Stimulated activated CD4-positive, alpha-beta T cell treated with anti-CD3 and anti-CD28 coated beads, Interleukin-1b, Interleukin-23, amount 100 ng/mL, for 48 hours (primary cell): ENCODE measurements at places on chromosomes 3 and 15.
A peak's percentile ranks its signal among the peaks of the same experiment; 100 is the strongest.

- no peak for DNase-seq
These were observed 248.4 kb downstream of the CTNNB1 start for GRCh38 chr3:41447701-41448100.

DNA sequence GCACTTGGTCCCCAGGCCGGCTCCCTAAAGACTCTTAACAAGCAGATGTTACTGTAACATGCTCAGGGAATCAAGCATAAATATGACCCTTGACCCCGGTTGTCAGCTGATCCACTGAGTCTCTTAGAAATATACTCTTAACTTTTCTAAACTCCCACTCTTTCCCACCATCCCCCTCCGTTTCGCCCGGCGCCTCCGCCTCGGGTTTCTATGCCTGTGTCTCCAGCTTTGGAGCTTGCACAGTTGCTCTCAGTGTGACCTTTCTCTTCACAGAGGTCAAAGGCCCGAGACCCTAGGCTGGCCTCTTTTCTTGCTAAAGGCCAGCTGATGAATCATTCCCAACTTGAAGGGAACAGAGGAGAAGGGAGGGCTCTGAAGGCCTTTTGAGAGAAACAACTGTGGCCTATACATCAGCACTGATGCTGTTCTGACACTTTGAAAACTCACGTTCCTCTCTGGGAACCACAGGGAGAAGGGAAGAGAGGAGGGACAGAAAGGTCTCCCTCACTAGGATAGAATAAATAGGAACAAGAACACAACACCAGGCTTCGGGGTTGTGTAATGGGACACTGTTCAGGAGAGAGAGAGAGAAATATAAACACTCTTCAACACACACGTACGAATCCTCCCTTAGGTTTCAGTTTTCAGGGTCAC, 484.5 kb upstream of the NR2F2 start:
- DNase-seq: no peak

DNA sequence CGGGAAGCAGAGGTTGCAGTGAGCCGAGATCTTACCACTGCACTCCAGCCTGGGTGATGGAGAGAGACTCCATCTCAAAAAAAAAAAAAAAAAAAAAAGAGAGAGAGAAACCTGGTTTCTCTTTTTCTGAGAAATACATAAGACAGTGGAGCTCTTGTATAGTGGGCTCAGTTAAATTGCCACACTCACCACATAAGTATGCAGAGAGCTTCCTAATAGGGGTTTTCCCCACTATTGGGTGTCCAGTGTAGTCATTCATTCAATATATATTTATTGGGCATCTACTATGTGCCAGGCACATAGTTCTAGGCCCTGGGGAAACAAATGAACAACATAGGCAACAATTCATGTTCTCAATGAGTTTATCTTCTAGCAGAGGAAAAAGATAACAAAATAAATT, 48.9 kb upstream of the FMN1 start:
- DNase-seq: no peak

- no peak for DNase-seq
These were observed 219.4 kb upstream of the THBS1 start for GRCh38 chr15:39361497-39361896.

GRCh38 chr3:171165983-171166382, 139.5 kb upstream of the SLC2A2 start:
- DNase-seq: no peak

DNA sequence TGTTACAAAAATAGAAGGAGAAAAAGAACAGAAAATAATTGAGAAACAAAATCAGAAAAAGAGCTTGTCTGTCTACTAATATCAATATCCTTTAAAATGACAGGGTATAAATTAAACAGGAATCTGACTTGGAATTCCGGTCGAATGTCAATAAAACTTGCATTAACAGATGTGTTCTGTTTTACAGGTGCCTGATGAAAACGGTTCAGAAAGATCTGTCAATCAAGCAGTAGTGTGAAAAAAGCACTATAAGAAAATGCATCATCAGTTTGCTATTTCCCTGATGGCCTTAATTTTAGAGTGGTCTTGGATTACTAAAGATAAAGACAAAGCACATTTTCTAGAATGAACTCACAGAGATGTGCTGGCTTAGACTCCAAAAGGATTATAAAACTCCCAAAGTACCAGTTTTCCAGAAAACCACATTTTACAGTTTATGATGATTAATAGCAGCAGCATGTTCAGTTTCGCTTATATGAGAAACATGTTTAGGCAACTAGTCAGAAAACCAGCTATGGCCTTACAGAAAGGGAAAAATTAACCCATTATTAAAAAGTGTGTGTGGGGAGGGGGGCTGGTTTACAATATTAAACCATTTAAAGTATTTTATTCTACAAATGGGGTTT, 8.2 kb upstream of the C3orf38 start:
- no peak for DNase-seq

DNA sequence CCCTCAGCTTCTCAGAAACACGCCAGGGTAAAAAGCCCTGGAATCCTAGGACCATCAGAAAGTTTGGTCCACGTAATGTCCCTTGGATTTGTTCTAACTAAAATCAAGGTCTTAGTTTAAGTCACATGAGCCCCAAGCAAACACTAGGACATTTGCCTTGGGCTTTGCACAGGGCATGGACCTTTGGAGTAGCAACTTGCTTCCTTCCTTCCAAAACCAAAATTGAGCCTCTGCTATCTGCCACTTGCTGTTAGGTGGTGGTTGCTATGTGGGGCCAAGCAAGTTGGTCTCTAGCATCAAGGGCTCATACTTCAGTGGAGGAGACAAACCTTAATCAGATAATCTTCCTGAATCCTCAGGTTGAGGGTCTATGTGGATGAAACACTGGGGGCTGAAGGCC, 4.0 kb upstream of the DAG1 start:
- DNase-seq: no peak

DNA sequence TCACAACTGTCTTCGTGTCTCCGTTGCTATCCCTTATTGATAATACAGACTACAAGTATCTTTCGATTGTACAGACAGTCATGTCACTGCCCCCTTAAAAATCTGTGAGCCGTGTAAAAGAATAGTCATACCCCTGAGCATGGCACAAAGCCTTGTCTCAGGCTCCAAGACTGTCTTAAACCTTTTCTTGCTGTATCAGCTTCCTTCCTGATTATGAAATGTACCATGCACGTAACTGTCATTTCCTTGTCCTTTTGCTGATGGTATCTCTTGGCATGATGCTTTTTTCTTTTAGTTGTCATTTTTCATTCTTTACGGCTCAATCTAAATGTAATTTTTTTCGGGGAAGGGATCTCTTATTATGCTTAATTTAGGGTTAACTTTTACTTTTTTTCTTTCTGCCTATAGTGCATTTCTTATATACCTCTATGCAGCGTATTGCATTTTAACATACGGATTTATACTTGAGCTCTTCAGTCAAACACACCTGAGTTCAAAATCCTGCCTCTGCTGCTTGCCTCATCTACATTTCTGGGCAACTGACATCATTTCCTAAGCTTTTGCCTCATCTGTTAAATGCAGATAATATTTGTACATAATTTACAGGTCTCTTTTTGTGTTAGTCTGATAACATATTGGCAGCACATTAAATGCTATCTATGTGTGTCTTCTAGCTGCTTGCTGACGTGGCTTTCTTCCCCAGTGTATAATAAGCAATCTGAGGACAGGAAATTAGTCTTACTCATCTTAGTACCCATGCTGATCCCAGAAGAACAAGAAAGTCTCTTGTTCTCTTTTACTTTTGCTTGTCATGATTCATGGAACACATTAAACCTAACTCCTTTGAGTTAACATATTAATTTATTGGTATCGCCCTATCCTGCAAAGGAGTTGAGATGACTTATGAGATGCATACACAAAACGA, 57.3 kb downstream of the ROBO2 start:
- DNase-seq: no peak

DNA sequence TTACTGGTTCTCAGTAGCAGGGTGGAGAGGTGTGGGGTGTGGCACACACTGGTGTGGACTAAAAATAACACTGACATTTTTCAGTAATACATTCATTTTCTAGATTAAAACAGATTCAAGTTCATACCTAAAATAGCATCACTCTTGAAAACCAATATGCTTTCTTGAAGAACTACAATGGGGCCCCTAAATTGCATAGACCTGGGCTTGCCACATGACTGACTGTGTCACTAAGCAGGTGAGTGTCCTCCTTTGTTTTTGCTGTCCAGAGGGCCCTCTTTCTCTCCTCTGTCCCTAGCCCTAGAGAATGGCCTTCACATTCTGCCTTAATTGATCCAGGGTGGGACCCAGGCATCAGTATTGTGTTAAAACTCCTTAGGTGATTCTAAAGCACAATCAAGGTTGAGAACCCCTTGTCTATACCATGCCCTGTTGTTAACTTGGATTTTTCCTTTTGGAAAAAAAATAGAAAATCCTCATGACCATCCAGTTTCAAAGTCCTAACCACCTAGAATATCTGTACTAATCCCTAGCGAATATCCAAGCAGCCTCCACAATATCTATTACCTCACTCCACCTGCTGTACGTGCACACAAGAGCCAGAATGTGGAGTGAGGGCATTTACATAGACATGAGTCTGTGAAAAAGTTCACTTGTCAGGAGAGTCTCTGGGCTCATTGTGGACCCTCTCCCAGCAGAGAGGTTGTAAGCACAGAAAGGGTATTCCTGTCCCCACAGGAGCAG, 18.7 kb upstream of the TMEM41A start:
- DNase-seq: no peak

- DNase-seq: no peak
These were observed 62.2 kb upstream of the MRPS22 start for GRCh38 chr3:139281522-139282196.

- DNase-seq: peak; percentile 2
These were observed 70.4 kb downstream of the HES1 start for GRCh38 chr3:194206320-194206719.

GRCh38 chr3:194494951-194495374, 8.2 kb upstream of the ATP13A3 start:
- no peak for DNase-seq
